ENCODE measurements at places on chromosomes 1 and 21.
A peak's percentile ranks its signal among the peaks of the same experiment; 100 is the strongest.

DNA sequence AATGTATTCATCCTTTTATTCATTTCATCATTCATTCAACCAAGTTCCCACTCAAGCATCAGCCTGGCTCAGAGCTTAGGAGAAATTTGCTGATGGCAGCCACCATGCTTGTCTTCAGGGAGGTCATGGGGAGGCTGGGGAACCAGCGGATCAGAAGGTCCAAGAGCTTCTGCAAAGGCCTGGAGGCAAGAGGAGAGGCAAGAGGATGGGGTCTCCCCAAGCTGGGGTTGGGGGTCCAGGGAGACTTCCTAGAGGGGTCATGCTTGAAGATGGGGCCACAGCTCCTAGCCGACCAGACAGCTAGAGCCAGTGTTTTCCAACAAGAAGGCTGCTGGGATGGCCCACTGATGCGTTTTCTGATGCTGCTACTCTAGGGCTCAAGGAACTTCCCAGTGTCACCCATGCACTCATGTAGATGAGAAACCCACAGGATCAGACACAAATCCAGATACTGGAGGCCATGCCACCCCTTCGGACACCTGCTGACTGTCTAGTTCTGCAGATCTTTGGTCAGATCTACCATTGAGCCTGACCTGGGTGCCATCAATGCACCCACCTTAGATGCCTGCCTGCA, 315.2 kb downstream of the AJAP1 start:
- no peak for DNase-seq

DNA sequence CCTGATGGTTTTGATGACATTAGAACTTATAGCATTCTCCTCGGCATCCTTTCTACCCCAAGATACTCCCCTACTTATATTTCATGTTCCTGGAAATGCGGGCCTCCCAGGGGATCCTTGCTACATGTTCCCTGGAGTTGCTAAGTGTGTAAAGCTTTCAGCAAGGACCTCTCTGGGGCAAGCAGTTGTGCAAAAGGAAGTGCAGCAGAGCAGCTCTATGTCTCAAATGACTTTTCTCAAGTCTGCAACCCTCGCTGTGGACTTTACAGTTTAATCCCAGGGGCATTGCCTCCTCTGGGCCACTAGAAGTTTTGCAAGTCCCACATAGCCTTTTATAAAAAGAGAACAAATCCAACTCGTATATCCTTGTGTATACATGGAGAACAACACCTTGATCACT, 20.8 kb upstream of the MNDA start:
- no peak for DNase-seq

- no peak for DNase-seq
These were observed 15.0 kb upstream of the LEMD1 start for GRCh38 chr1:205436776-205437410.

GRCh38 chr1:172863031-172863430, 187.7 kb downstream of the TNFSF18 start:
- DNase-seq: no peak

GRCh38 chr1:27604579-27605299, 795 bp upstream of the AHDC1 start:
- no peak for DNase-seq

DNA sequence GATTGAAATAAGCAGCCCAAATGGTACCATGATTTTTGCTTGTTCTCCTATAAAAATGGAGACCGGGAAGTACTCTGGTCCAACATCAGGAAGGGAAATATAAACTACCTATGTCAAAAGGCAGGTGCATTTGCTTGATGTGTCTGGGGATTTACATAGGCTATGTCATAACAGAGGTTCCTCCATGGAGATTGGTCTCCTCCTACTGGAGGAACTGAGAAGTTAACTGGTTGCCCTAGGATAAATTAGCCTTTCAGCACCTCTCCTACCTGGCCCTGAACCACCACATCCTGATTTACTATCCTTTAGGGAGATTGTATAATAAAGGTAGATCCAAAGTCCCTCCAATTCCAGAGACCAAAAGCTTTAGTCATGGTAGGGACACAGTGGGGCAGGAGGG, 1109.3 kb upstream of the B3GALT2 start:
- DNase-seq: peak; percentile 15

DNA sequence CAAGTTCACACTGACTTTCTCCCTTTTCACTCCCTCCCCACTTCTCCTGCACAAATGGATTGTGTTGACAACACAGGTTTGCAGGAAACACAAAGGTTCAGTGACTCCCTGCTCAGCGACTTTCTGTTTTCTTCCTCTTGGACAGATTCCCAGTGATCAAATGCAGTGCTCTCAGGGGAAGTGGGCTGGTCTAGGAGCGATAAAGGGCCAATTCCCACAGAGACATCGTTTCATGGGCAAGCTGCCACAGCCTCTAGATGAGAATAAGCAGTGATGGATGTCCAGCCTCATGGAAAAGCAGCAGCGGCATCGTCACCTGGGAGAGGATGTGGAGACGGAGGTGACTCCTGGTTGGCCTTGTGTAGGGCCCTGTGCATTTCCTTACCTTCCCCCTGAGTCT, 30.6 kb downstream of the FYB2 start:
- DNase-seq: no peak

DNA sequence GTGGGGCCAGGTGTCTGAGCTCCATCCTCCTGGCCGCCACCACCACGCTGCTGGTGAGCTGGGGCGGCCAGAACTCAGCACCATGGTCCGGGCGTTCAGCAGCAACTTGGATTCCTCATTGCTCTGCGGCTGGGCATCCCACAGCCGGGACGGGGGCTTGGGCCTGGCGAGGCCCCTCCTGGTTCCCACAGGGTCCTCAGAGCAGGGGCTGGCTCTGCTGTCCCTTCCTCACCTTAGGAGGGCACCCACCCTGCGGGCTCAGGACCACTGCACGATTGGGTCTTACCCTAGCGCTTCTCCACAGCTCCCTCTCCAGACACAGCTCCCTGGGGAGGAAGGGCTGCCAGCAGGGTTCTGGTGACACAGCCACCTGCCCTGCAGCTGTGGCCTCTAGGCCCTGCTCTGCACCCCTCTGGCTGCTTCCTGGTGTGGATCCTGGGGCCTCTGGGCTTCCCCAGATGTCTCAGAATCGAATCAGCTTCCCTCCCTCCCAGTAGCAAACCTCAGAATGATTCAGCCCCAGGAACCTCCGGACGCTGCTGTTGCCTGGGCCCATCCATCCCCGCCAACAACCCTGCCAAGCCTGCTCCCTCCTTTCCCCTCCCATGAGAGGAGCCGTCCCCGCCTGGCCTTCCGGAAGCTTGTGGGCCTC, 25.0 kb downstream of the CRYAA start:
- no peak for DNase-seq

DNA sequence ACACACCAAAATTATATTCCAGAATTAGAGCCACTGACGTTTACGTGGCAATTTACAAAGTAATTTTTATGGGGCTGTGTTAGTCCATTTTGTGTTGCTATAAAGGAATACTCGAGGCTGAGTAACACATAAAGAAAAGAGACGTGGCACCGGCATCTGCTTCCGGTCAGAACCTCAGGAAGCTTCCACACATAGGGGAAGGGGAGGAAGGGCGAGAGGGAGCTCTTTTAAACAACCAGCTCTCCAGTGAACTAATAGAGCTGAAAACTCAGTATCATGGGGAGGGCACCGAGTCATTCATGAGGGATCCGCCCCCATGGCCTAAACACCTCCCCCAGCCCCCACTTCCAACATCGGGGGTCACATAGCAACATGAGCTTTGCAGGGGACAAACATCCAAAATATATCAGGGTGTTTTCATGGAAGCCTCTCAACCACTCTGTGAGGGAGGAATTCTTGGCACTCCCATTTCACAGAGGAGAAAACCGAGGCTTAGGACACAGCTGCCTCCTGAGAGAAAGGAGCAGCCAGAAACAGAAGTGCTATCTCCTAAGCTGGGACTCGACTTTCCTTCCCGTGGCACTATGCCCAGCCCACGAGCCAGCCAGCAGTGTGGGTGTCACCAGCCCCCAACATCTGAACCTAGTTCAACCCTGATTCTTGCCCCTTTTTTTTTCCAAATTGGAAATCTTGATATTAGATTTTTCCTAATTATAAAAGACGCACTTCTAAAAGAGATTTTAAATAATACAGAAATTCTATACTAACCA, 29.2 kb downstream of the MIS18A start:
- DNase-seq: no peak

GRCh38 chr1:86704972-86705664, 742 bp downstream of the SH3GLB1 start:
- no peak for DNase-seq

DNA sequence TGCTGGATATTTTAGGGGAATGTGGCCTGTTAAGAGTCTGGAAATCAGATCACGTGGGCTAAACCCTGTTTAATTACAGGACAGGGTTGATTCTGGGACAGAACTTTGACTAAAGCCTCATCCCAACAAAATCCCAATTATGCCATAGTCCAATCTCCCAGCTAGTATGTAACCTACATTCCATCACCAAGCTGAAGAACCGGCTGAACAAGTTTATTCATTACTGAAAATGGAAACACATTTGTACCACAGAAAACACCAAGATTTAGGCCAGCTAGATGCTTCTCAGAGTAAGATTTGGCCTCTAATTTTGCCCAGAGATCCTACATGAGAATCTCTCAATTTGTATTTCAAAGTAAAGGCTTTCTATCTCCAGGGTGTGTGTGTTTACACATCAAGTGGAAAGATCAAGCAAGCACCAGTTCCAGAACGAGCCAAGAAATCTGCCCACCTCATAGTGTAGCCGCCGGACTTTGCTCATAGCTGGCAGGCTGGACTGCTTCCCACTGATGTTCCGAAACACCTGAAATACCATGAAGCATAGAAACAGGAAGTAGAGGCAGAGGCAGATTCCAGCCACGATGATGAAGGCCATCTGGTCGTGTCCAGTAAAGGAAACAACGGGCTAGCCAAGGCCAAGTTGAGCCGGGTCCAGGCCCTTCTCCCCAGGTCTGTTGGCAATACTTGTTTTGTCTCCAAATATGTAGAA, 86.8 kb downstream of the WLS start:
- DNase-seq: no peak

- no peak for DNase-seq
These were observed 9.4 kb downstream of the NPHP4 start for GRCh38 chr1:5982868-5983267.

DNA sequence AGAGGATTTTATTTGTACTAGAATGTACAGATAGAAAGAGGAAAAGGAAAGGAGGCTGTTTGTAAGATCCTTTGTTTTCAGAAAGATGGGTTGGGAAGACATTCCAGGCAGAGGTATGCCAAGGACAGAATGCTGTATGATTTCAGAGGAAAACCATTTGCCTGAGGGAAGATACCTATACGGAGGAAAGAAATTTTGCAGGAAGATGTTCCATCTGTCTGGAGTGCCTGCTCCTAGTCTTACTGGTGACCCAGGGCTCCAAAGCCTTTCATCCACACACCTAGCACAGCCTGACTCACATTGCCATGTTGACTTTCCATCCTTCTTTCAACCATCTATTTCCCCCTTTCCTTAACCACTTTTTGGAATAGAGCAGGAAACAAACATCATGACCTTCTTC, 18.2 kb downstream of the SAMD13 start:
- no peak for DNase-seq

DNA sequence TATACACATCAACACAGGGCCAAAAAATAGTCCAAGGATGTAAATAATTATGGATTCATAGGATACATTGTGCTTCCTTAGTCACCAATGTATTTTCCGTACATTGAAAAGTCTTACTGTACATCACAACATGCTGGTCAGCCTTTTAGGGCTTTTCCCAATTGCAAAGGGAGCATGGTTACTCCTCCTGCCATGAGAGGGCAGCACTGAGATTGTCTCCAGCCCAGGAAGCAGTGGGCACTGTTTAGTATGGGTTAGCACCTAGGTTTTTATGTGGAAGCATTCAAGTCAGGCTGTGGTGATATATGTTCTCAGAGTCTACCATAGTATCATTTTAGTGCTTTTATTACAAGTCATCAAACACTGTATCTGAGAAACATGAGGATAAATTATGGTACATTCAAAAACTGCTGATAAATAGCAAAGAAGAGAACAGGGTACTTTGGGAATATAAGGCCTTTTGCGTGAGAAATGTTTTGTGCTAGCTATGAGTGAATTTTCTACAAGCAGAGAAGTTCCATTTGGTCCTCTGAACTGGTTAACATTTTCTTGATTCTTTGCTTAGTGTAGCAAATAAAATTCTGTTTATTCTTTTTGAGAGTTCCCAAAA, 34.0 kb downstream of the ST6GALNAC5 start:
- no peak for DNase-seq

- no peak for DNase-seq
These were observed 5.4 kb upstream of the KNCN start for GRCh38 chr1:46556822-46557221.

- DNase-seq: no peak
These were observed 20.3 kb downstream of the MECR start for GRCh38 chr1:29210278-29211085.

GRCh38 chr1:151534662-151535278, 5.3 kb upstream of the TUFT1 start:
- peak; percentile 64 for DNase-seq

- no peak for DNase-seq
These were observed 10.2 kb downstream of the OSCP1 start for GRCh38 chr1:36440044-36440443.

- DNase-seq: no peak
These were observed 1.0 kb downstream of the PRDX6 start for GRCh38 chr1:173478094-173478674.

- DNase-seq: no peak
These were observed 28.4 kb downstream of the SLC19A1 start for GRCh38 chr21:45513741-45514310.

GRCh38 chr21:44935533-44935927, 4.3 kb upstream of the SLX9 start:
- no peak for DNase-seq

DNA sequence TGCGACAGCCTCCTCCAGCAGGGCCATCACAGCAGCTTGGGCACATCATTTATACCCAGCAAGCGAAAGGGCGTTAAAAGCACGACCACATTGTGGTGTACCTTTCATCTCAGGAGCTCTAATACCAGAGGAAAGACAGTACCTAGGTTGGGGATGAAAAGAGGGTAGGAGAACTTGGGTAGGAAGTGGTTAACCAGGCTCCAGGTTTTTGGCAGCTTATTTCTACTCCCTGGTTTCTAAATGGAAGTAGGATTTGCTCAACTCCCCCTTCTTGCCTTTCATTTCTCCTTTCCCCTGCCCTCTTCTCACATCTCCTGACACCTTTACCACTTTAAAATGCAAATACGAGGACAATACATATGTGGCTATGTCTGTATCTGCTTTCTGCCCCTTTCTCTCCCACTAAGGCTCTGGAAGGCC, 30.2 kb downstream of the FAM177B start:
- no peak for DNase-seq

DNA sequence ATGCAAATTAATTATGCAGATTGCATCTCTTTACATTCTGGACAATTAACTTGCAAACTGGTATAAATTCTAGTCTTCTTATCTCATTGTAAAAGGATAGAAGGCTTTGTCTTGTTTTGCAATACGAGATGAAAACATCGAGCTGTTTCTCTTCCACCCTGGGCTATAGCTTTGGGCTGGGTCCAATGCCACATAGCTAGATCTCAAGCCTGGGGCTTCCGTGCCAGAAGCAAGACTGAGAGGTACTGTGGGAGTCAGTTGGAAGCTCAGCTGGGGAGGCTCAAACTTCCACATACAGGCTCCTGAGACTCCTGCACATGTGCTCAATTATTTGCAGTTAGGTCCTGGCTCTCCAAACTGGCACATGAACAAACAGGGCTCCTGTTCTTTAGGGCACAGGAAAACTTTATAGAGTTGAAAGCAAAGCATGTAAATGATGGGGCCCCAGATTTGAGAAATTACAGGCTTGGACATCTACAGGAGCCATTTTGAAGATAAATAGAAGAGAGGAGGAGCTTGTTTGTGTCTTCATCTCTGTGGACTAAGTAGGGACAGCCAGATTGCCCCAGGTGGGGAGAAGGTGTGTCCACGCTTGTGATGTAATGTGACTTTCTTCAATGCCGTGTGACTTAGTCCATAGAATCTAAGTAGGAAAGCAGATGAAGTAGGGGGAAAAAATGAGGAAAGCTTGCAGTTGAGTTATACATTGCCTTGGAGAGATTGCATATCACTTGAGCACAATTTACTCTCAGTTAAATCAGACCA, 65.9 kb upstream of the SIPA1L2 start:
- DNase-seq: no peak

Measured in stimulated activated CD4-positive, alpha-beta T cell treated with anti-CD3 and anti-CD28 coated beads, Interleukin-2, amount 100 ng/mL, for 4 hours (primary cell).